A549 treated with GW870086 at 1 μM for 4 hours (cell line): ENCODE measurements at places on chromosomes 13 and 19. TPM values are rescaled to one million over a fixed set of nuclear protein-coding genes. Genes with fewer than 3 reads are reported as not detected.

The KIR3DL2 gene
- not detected in 5 replicates for total RNA-seq

The IGFL4 gene
- 0.29 to 0.82 TPM (median 0.36 TPM) in 5 replicates for total RNA-seq

The PDE4C gene
- total RNA-seq = 0.22 to 0.47 TPM (median 0.38 TPM) in 5 replicates

The ZNF726 gene
- total RNA-seq = 0.31 to 1.0 TPM (median 0.34 TPM) in 5 replicates

The SOX1 gene
- total RNA-seq = not detected in 5 replicates

The NALCN gene
- total RNA-seq = 3.2 to 4.5 TPM (median 4.3 TPM) in 5 replicates

The MCEMP1 gene
- total RNA-seq = not detected in 5 replicates

The PGLYRP2 gene
- total RNA-seq = not detected in 5 replicates

The EFNA2 gene
- 1.0 to 2.1 TPM (median 1.8 TPM) in 5 replicates for total RNA-seq

The CEACAM19 gene
- total RNA-seq = 7.3 to 10.3 TPM (median 9.3 TPM) in 5 replicates

The ZIC5 gene
- 2.2 to 2.9 TPM (median 2.6 TPM) in 5 replicates for total RNA-seq

The SULT2A1 gene
- not detected in 5 replicates for total RNA-seq

The MIA gene
- total RNA-seq = not detected in 5 replicates
